ENCODE measurements at places on chromosomes 12 and 14. TPM values are rescaled to one million over a fixed set of nuclear protein-coding genes. Genes with fewer than 3 reads are reported as not detected.
A peak's percentile ranks its signal among the peaks of the same experiment; 100 is the strongest.

GRCh38 chr14:47153746-47154145 lies 502.2 kb upstream of the RPL10L start:
- no peaks in the 10 kb centered on the region for H3K36me3 ChIP-seq
- no peak for DNase-seq

DNA sequence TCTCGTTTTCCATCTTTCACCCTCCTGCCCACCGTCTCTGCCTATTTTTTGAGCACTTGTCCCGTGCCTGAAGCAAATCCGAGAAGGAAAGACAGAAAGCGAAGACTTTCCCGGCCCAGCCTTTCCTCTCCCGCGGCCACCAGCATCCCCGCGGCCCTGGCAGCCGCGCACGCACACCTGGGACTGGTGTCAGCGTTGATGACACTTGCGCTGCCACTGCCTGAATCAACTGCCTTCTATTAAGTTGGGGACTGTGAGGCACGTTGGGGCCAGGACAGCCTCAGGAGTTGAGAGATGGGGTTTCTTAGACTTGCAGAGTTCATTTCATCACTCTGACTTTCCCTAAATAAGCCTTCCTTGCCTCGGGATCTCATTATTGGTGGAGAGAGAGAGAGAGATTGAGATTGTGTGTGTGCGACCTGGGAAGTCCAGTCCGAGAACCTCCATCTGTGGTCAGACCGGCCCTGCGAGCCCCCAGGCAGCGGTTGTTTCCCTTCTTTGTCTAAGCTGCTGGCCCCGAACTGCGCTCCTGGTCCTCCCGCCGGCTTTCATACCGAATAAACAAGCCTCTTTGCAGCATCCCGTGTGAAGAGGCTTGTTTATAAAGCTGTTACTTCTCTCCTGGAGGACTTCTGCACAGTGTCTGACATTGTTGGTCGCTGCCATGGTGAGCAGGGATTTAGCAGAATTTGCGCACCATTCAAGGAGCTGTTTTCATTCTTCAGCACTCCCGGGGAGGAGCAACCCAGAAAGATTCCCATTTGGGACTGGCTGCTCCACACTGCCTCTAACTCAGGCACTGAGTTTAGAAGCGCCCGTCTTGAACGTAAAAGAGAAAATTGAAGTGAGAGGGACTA lies 1.5 kb downstream of the PDZRN4 start:
- H3K36me3 ChIP-seq = no peaks in the 10 kb centered on the region
- peak overlapping the region; percentile 58 for H3K4me3 ChIP-seq
- H3K27ac ChIP-seq = no peak overlapping the region
- peak; percentile 45 for DNase-seq
- H3K27me3 ChIP-seq = peaks cover 56% of the 10 kb centered on the region

- peaks cover 91% of the 10 kb centered on the region for H3K4me1 ChIP-seq
- no peaks in the 10 kb centered on the region for H3K27me3 ChIP-seq
- peak overlapping the region; percentile 93 for H3K4me3 ChIP-seq
- peak overlapping the region; percentile 35 for H3K27ac ChIP-seq
Measured at GRCh38 chr12:31316891-31317290, 9.1 kb downstream of the SINHCAF start.

GRCh38 chr12:74066476-74066875 lies 471.2 kb upstream of the ATXN7L3B start:
- DNase-seq = no peak
- no peak overlapping the region for H3K4me3 ChIP-seq
- H3K27ac ChIP-seq = no peak overlapping the region
- H3K4me1 ChIP-seq = no peaks in the 10 kb centered on the region
- no peaks in the 10 kb centered on the region for H3K36me3 ChIP-seq

- no peak overlapping the region for H3K27ac ChIP-seq
- H3K27me3 ChIP-seq = no peaks in the 10 kb centered on the region
- H3K36me3 ChIP-seq = peaks cover 8% of the 10 kb centered on the region
Measured at GRCh38 chr12:94390130-94390485, 69.6 kb downstream of the CEP83 start.

Gene NTN4
- 3.3 TPM for total RNA-seq

Gene PPP4R3A
- 128 TPM for total RNA-seq

Gene CD27
- not detected for total RNA-seq

Gene WIF1
- total RNA-seq = 3.1 TPM

Gene CBX5
- total RNA-seq = 212 TPM

Data from GM23338 (cell line).